NCI-H1930 (cell line): ENCODE measurements at places on chromosomes 7 and 10.

DNA sequence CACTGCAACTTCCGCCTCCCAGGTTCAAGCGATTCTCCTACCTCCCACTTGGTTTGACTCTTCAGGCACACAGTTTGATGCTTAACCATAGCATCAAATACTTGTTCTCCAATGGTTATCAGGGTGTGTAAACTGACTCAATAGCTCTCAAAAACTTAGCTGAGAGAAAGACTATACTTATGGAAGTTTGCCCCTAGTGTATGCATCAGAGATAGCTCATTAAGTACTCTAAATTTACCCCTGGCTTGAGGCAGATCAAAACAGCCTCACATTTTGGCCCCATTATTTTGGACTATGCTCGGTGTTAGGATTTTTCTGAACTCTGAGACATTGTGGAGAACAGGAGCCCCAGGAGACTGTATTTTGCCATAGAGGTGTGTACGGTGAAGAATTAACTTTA lies 40.8 kb upstream of the SLC35B4 start:
- DNase-seq = no peak

DNA sequence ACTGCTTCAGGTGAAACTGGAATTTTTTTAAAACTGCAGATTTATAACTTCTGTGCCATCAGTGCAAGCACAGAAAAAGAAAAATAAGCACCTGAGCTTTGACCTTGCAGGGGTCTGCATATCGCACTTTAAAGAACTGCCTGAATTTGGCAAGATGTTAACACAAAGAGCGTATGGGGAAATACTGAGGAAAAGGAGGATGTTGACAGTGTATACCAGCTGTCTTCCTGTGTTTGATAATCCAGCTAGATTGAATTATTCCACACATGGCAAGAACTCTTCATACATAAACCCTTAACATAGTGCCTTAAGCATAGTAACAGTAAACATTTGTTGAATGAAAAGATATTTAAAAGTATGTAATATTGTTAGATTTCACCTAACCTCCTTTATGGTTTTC lies 30.0 kb downstream of the SMC3 start:
- no peak for DNase-seq

DNA sequence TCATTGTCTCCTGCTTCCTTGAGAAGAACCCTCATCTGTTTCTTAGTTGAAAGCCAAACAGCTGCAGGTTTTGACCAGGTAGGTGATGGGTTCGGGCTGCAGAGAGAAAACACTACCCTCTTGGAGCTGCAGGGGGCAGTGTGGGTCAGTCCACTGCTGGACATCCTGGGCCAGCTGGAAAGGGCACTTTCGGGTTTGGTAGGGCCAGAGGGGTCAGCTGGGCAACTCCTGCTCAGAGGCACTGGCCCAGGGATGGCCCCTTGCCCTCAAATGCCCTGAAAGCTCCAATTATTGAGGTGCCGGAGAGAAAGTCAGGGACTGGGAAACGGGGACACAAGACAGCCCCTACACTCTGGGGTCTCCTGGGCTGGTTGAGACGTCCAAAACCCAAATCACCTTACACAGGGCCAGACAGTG lies 90.7 kb downstream of the MKI67 start:
- DNase-seq = no peak

DNA sequence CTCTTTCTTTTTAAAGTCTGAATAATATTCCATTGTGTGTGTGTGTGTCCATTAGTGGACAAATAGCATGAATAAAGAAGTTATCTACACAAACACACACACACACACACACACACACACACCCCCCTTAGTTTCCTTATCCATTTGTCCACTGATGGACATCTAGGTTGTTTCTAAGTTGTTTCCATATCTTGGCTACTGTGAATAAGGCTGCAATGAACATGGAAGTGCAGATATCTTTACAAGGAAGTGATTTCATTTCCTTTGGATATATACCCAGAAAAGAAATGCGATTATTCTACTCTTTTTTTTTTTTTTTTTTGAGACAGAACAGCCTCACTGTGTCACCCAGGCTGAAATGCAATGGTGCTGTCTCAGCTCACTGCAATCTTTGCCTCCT lies 113.5 kb downstream of the MBL2 start:
- no peak for DNase-seq

- no peak for DNase-seq
These were observed 20.6 kb upstream of the WASL start for GRCh38 chr7:123769371-123769770.
